HCT116 (cell line): ENCODE measurements at places on chromosomes 16 and 17. TPM values are rescaled to one million over a fixed set of nuclear protein-coding genes. Genes with fewer than 3 reads are reported as not detected.

TOP3A gene
- total RNA-seq: 48.8 TPM

PTX4 gene
- not detected for total RNA-seq

GRCh38 chr16:85072947-85073346, 39.3 kb downstream of the CIBAR2 start:
- DNase-seq: no peak

GRCh38 chr17:2613089-2613808, 19.8 kb downstream of the PAFAH1B1 start:
- no peak for DNase-seq

DNA sequence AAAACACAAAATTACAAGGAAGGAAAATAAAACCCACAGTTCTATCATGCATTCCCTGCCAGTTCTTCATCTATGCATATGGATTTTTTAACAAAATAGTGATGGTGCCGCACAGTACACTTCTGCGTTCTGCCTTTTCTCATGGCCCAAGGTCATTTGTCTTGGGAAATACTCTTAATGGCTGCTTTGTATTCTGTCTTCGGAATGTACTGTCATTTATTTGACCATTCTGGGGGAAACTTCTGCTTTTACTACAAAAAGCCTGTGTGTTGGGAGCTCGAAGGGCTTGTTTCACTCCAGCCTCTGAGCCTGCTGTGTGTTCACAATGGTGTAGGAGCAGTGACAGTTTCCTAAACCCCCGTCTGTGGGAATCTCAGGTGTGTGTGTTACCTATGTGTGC, 82.8 kb upstream of the SEC14L1 start:
- no peak for DNase-seq

BRICD5 gene
- 9.8 TPM for total RNA-seq

CHD3 gene
- total RNA-seq: 54.8 TPM

PKMYT1 gene
- 104 TPM for total RNA-seq

C17orf107 gene
- 1.7 TPM for total RNA-seq

- DNase-seq: no peak
Observed at GRCh38 chr16:3152027-3152276, 17.1 kb downstream of the ZNF213 start.

CLDN7 gene
- 286 TPM for total RNA-seq

DNA sequence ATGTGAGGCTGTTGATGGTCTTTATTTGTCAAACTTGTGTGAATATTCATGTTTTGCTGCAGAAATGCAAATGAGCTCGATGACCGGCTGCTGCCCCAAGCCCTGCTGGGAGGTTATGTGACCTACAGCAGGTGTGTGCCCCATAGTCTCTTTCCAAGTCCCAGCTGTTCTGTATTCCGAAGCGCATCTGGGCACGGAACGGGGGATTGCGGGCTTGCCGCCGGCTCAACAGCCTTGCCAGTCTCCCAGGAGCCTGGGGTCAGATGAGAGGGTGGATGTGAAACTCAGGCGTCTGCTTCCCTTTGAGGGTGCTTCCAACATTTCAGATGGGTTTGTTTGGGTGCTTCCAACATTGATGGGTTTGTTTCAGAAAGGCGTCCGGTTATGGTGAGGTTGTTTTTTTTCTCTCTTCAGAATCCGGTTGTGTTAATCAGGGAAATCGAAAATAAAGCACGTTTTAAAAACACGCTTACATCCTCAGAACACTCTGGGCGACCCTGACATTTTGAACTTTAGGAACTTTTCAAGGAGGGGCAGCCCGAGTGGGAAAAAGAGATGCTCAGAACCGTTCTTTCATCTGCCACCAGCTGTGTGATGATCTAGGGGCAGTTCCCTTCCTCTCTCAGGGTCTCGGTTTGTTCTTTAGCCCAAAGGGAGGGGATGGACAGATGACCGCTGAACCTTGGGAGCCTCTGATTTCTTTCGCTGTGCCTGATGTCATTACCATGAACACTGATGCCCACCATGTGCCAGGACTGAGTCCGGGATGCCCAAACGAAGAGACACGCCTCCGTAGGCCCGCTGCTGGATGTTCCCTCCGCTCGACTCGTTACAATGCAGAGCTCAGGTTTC, 47.8 kb upstream of the AMZ2 start:
- DNase-seq: no peak

PPL gene
- 56.4 TPM for total RNA-seq

DNA sequence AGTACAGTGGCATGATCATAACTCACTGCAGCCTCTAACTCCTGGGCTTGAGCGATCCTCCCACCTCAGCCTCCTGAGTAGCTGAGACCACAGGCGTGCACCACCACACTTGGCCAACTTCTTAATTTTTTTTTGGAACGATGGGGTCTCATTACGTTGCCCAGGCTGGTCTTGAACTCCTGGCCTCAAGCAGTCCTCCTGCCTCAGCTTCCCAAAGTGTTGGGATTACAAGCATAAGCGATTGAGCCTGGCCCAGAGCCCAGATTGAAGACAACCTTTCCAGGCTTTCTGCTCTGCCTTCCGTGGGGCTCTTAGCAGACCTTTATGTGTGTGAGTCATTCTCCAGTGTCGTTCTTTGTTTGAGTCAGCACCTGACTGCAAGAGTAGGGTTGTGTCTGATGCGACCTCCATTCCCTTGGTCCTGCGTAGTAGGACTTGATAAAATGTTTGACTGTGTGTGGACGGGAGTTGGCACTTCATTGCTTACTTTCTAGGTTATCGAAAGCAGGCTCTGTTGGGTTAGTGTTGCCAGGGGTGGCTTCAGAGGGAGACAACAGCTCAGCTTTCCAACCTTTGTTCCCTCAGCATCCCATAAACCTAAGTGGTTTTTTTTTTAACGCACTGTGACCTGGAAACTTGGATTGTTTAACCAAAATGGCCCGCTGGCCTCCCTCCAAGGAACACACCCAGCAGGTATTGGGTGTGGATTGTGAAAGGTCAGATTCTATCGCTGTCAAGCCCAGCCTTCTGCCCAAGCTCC, 26.4 kb downstream of the EEF2K start:
- peak; percentile 92 for DNase-seq

DNA sequence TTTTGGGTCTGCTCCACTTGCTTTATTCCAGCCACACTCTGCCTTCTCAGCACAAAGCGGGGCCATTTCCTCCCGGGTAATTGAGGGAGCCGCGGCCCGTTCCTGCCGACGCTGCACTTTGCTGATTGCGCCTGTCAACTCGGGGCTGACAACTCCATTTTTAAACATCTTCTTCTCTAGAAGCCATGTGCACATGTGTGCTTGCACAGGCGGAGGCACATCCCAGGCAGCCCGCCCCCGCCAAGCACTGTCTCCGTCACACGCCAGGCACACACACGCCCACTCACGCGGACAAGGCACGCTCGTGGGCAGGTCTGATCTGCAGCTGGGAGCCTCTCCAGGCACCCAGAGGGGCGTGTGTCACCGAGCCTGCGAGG, 63.2 kb downstream of the ENGASE start:
- DNase-seq: no peak

GRCh38 chr17:29911641-29912177, 18.3 kb downstream of the SSH2 start:
- no peak for DNase-seq

IKZF3 gene
- total RNA-seq: 0.30 TPM

RPGRIP1L gene
- 10.3 TPM for total RNA-seq

- DNase-seq: no peak
Observed at GRCh38 chr17:1154704-1155103, 25.1 kb downstream of the ABR start.

C16orf86 gene
- total RNA-seq: 0.79 TPM

PRAC2 gene
- not detected for total RNA-seq
